Stimulated activated CD8-positive, alpha-beta memory T cell treated with anti-CD3 and anti-CD28 coated beads, Interleukin-4, amount 100 ng/mL, for 4 hours (primary cell): ENCODE measurements at places on chromosomes 11 and 22.

- no peak for DNase-seq
These were observed 7.0 kb upstream of the MPPED1 start for GRCh38 chr22:43404673-43405385.

DNA sequence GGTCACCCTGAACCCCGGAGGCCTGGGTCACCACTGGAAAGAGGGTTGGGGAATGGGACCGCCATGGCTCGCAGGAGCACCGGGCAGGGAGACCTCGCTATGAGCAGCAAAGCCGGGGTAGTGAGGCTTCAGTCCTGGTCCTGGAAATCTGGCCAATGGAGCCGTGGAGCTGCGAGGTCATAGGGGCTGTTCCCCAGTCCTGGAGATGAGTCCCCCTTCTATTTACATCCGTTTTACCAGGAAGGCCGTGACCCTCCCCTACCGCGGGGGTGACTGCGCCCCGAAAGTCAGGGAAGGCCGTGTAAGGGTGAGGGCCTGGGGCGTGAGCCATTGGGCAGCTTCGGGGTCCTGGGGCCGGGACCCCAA is 449 bp downstream of the PIDD1 start:
- no peak for DNase-seq

DNA sequence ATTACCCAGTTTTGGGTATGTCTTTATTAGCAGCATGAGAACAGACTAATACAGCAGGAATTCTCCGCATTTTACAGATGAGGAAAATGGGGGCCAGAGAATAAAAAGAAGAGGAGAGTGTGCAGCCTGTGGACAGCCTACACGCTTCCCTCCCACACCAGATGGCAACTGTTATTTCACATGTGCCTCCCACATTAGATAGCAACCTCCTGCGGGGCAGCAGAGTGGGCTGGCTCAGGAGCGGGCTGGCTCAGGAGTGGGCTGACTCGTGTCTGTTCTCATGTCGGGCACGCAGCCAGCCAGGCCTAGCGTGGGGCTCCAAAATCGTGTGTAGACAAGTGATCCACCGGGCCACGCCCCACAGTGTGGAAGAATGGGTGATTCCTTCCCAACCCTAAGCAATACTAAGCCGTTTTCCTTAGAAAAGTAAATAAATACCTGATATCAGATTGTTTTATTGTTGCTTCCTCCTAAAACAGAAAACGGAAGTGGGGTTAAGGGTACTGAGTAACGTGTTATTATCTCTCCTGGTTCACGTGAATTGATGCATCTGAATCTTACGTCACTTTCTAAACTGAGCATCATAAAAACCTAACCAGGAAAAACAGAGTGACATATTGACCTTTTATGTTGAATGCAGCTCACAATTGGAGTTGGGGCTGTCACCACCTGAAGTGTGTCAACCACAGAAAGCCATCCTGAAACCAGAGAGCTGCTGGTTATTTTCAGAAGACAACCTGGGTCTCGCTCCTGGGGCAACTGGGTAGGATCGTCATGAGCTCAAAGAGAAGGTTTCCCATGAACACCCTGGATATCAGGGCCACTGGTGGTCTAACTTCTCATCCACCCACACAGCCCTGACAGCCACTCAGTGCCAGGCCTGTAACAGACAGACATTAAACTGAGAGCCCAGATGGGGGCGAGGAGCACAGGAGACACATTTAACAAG is 3.3 kb downstream of the TTLL1 start:
- no peak for DNase-seq

DNA sequence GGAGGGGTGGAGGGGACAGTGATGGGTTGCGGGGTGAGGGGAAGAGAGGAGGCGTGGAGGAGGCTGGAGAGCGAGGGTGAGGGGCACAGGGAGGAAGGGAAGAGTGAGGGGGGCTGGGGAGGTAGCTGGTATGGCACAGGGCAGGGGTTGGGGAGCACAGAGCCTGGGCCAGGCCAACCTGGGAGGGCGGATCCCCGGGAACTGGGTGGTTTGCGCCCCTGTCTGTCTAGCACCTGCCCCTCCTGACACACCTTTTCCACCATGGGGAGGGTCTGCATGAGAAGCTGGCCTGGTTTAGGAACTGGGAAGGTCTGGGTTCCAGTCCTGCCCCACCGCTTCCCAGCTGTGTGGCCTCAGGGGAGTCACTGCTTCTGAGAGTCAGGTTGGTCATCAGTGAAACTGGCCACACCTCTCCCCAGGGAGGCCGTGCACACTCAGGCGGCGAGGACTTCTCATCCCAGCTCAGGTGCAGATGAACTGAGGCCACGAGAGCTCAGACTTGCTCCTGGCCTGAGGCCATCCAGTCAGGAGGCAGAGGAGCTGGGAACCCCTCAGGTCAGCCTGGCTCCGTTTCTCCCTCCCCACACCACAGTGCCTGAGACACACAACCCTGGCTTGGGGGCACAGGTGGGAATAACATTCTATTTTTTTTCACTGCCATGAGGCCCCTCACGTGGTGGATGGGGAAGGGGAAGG is 95.6 kb downstream of the PHF21B start:
- no peak for DNase-seq

GRCh38 chr22:37260901-37261336 is 16.9 kb upstream of the RAC2 start:
- DNase-seq, result no peak

GRCh38 chr11:65426839-65427690 is 4.5 kb downstream of the NEAT1 start:
- DNase-seq, result no peak

DNA sequence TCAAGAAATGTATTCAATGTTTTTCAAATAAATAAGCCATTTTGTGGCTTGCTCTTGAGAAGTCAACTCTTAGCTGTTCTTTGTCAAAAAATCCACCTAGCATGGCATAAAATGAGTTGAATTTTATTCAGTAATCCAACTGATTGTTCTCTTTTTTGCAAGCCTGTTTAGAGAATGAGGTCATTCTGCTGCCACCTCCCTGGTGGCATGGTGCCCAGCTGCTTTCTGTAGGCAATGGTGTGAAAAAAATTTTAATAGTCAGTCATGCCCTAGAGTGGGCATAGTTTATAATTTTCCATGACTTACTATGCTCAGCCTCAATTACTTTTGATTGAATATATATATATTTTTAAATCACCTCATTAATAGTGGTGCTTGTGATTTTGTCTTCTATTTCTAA is 177.2 kb downstream of the INSC start:
- DNase-seq, result no peak

DNA sequence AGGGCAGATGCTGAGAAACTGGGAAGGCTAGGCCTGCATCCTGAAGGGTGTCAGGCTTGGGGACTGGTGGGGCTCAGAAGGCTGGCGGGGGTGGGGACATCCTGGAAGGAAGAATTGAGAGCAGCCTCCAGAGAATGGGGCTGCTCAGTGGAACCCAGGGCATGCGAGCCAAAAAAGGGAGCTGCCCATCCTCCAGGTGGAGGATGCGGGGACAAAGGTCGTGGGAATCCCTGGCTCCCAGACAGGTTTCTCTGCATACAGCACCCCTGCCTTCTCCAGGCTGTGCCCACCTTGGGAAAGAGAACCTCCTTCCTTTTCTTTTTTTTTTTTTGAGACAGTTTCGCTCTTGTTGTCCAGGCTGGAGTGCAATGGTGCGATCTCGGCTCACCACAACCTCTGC is 40.9 kb upstream of the ARFGAP3 start:
- DNase-seq, result no peak

DNA sequence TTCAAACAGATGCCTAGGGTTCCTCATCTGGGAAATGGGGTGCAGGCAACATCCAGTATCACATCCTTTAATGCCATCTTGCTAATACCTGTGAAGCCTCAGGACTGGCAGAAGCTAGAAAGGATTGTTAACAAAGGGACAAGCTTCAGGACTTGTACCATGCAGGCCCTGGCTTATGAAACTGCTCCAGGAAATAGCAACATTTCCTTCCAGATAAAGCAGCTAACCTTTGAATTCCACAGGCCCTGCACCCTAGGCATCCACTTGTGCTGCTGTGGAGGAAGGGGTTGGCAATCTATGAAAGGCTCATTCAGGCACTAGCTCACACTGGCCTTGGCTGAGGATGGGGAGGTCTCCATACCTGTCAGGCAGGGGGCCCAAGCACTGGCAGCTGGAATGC is 87.2 kb downstream of the BTBD10 start:
- DNase-seq, result no peak

DNA sequence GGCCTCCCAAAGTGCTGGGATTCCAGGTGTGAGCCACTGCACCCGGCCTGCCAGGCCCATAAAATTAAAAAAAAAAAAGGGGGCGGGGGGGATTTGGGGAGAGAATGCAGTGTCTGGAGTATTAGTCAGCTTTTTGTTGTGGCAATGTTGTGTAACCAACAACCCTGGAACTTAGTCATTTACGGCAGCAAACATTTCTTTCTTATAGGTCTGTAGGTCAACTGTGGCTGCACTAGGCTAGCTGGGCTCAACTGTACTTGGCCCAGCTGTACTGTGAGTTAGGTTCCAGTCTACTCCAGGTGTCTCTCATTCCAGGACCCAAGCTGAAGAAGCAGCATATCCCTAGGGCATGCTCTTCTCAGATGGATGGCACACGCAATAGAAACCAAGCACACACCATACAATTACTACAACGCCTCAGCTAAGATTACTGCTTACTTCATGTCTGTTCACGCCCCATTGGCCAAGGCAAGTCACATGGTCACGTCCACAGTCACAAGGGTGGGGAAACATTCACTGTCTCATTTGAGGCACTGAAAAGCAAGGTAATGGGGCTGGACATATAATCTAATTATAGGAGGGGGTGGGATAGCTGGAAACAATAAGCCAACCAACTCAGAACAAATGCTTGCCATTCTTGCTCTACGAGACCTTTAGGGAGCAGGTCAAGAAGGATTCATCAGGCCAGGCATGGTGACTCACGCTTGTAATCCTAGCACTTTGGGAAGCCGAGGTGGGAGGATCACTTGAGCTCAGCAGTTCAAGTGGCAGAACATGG is 10.4 kb upstream of the SPINDOC start:
- no peak for DNase-seq

- DNase-seq, result no peak
These were observed 418.2 kb downstream of the METTL15 start for GRCh38 chr11:28526406-28526751.

- no peak for DNase-seq
These were observed 27.1 kb upstream of the TMA7B start for GRCh38 chr22:39932918-39933649.

DNA sequence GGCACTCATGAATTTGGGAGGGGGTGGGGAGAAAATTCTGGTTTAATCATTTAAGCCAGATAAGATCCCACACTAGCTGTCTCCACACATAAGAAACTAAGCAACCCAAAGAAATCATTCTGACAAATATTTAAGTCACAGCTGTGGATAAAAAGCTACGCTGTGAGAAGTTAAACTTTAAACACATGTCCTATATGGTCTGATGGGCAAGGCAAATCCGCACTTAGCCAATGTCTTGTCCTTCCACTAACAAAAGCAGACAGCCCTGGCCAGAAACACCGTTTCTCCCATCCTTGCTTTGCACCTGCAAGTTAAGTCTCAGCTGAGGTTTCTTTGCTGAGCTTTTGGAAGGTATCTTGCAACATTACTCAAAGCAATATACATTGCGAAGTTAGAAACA is 68.0 kb downstream of the ETS1 start:
- no peak for DNase-seq

DNA sequence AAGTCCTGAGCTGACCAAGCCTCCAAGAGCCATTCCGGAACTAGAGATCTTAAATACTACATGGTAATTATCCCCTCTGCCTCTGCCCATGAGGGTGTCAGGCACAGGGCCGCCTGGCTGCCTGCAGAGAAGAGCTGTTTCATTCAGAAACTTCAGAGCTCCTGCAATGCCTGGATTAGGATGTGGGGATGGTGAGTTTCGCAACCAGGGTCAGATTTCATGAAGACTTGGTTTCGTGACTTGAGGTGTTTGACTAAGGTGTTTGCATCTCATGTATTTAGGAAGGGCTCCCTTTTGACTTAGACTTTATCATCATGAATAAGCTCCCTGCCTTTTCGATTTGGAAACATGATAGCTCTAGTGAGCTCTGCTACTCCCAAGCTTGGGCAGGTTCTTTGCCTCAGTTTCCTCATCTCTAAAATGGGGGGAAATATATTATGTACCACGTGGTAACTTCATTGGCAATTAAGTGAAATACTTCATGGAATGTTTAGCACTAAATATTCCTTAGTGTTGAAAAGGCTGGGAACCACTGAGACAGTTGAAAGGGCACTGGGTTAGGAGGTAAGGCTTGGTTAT is 9.1 kb downstream of the TIMP3 start:
- no peak for DNase-seq

DNA sequence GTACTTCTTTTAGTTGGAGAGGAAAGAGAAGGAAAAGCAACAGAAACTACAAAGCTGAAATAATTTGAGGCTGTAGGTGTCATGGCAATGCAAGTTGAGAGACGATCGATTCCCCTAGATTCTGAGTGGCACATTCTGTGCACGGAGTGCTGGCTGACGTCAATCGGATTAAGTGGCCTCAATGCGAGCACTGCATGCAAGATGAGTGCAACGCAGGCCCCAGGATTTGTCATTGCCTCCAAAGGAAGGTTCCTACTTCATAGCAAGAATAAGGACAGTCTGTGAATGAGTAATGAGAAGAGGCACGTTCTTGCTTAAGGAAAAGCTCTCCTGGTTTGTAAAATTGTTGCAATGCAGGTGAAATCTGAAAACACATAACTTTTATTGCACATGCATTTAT is 892.4 kb downstream of the KCNA4 start:
- no peak for DNase-seq
